ENCODE measurements at places on chromosomes 4 and X.

DNA sequence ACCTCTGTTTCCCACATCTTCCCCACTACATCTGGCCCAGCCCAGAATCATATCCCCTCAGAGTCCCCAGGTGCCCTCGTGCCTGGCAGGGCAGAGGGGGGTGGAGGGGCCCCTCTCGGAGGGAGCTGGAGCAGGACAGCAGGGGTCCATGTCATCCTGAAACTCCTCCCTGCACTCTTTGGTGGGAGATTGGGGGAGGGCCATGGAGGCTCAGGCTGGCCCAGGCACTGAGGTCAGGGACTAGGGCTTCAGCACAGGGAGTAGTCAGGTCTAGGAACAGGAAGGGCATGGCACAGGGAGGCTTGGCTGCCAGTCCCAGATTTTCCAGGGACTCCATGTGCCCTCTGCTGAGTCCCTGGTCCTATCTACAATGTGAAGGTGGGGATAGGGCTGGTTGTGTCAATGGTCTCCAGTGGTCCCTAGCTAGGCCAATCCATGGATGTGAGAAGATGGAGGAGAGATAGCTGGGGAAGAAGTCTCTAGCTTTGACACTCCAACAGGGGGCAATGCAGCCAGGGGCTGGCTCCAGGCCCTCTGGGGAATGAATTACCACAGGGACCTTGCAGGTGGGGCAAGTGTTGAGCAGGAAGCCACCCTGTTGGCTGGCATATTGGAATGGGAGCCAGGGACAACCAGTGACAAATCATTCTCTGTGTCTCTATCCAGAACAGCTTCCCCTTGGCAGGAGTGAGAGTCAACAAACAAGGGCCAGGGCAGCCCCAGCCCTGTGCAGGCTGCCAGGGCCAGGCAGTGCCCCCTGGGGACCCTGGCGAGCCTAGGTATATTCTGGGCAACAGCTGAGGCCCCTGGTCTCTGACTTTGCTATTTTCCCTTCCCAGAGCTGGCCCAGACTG, 154.4 kb downstream of the EFNB1 start:
- DNase-seq, result no peak

DNA sequence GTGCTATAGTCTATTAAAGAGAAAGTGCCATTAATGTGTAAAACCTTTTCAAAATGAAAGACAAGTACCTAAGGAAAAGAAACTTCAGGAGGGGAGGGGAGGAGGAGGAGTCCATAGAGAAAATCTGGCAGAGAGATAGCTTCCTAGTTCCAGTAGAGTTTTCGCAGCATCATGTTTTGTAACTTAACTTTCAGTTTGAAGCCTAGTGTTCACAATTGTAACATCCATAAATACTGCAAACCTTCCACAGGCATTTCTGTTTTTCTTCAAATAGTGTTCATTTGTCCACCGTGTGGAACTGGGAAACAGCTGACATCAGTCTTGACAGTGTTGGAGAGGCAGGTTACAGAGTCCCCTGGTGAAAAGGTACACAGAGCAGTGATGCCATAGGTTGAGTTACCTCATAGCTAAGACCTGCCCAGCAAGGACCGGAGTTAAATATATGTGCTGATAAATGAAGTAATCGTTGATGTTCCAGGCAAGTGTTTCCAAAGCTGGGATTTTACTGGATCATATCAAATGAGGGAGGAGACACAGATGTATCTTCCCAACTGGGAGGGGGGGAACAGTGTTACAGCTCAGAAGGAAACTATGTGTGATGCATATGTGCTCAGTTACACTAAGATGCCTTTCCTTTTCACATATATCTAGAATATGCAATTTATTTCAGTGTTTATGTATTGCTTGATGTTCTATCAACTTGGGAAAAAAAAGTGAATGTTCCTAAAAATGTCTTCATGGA, 369.5 kb upstream of the FAM241A start:
- DNase-seq, result no peak

DNA sequence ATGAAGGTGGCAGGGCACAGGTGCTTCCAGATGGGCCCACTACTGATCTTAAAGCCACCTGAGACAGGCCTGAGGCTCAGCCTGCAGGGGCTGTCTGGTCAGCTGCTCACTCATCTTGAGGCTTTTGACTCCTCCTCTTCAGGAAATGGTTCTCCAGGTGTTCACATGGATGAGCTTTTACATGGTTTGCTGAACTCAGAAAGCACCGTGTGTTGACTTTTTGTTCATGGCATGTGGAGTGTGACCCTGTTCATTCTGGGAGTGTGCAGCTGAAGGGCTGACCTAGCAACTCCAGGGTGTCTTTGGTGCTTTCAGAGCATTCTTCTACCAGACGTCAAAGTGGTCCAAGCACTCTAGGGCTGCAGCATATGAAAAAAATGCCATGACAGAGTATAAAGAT, 111.1 kb downstream of the CCNG2 start:
- DNase-seq, result no peak

GRCh38 chrX:134741746-134742145, 83.5 kb upstream of the PLAC1 start:
- DNase-seq, result no peak

- DNase-seq, result no peak
Measured at GRCh38 chr4:98623126-98623802, 35.1 kb downstream of the TSPAN5 start.

DNA sequence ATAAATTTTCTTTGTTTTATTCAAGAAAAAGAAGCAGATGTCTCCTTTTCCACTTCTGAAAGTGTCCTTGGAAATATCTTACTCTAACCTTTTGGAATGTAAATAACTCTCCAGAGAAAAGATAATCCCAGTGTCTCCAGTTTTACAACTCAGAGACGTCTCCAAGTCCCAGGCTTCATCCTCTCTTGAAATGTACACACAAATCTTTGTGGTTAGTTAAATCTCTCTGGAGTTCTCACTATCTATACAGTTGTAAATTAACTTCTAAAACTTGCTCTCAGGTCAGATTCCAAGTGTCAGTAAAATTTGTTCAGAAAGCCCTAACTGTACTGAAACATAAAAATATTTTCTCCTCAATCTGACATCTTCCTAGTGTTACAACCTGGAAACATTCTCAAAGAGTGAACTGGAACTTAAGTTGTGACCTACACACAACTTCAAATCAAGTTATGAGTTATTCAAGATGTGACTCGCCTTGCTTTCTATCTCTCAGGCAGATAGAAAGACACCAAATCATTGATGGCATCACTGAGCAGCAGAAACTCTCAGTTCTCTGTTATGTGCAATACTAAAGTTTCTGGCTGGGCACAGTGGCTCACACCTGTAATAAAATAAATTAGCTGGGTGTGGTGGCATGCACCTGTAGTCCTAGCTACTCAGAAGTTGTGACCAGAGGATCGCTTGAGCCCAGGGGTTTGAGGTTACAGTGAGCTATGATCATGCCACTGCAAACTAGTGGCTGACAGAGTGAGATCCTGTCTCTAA, 284.2 kb downstream of the RCHY1 start:
- no peak for DNase-seq

DNA sequence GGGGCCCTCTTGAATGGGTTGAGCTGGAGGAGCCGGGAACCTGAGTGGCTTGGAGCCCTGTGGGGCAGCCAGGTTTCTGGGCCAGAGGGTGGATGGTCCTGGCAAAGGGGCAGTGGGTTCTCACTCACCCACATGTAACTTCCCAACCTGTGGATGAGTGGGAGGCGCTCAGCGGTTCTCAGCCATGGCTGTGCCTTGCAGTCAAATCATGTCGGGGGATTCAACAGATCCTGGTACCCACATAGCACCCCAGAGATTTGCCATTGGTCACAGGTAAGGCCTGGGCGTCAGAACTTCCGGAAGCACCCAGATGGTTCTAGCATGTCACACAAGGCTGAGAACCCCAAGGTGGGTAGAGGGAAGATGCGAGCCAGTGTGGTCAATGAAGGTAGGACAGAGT, 21.9 kb upstream of the CLCN4 start:
- no peak for DNase-seq

DNA sequence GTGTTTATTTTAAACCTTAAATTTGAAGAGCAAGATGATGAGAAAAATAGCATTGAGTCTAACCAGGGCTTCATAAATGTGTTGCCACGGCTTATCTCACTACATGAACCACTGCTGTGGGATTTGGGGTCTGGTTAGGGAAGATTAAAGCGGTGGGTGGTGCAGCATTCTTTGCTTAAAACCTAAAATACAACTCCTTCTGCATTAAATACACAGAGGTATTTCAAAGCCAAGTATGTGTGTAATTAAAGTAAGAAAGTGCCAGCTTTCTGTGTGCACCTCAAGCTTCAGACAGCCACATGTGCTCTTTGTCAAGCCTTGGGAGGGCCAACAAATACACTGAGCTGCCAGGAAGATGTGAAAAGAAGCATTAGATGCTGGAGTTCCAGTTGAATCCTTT, 128.0 kb downstream of the CPE start:
- DNase-seq, result no peak

GRCh38 chr4:145480257-145480656, 1.4 kb upstream of the SMAD1 start:
- no peak for DNase-seq

GRCh38 chr4:136526517-136526916, 1005.8 kb downstream of the PCDH18 start:
- no peak for DNase-seq

- no peak for DNase-seq
Measured at GRCh38 chr4:138334346-138335016, 92.3 kb upstream of the SLC7A11 start.

GRCh38 chr4:7183161-7183560, 9.2 kb upstream of the SORCS2 start:
- DNase-seq, result no peak

- no peak for DNase-seq
Measured at GRCh38 chrX:31021537-31021936, 50.3 kb downstream of the FTHL17 start.

- DNase-seq, result no peak
Measured at GRCh38 chr4:104866809-104867208, 279.9 kb upstream of the TET2 start.

- no peak for DNase-seq
Measured at GRCh38 chrX:817759-818300, 187.2 kb downstream of the SHOX start.

DNA sequence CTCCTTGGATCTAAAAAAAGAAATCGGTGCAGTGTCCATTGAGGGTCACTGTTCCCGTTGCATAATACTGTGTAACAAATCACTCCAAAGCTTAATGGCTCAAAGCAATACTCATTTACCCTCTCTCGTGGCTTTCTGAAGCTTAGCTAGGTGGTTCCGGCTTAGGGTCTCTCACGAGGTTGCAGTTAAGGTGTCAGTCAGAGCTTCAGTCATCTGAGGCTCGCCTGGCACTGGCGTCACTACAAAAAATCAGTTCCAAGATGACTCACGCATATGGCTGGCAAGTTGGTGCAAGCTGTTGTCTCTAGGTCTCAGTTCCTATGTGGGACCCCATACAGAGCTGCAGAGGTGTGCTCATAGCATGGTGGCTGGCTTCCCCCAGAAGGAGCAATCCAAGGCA, 91.0 kb downstream of the BEND2 start:
- DNase-seq, result no peak

- no peak for DNase-seq
Measured at GRCh38 chr4:83132065-83132464, 17.5 kb upstream of the PLAC8 start.

DNA sequence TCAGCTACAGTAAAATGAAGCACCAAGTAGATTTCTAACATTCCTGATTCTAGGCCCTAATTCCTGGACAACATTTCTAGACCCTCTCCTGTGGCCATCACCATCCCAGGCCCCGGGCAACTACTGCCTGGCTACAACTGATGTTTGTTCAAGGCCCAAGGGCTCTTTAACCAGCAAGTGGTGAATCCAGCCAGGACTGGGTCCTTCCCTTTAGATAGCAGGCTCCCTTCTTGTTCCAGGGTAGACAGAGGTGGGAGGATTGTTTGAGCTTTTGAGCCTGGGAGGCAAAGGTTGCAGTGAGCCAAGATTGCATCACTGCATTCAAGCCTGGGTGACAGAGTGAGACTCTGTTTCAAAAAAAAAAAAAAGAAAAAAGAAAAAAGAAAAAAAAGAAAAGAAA, 12.7 kb upstream of the AADAT start:
- DNase-seq, result no peak

All from nephron progenitor cell (in vitro differentiated cells).